ENCODE measurements at places on chromosomes 6 and 20. TPM values are rescaled to one million over a fixed set of nuclear protein-coding genes. Genes with fewer than 3 reads are reported as not detected.
A peak's percentile ranks its signal among the peaks of the same experiment; 100 is the strongest.

The REV3L gene
- 37.5 TPM for polyA plus RNA-seq

The HCRTR2 gene
- not detected for polyA plus RNA-seq

The SMLR1 gene
- polyA plus RNA-seq: 0.10 TPM

The SNAP25 gene
- 3.6 TPM for polyA plus RNA-seq

The SEMG1 gene
- not detected for polyA plus RNA-seq

The PTGIS gene
- 22.2 TPM for polyA plus RNA-seq

DNA sequence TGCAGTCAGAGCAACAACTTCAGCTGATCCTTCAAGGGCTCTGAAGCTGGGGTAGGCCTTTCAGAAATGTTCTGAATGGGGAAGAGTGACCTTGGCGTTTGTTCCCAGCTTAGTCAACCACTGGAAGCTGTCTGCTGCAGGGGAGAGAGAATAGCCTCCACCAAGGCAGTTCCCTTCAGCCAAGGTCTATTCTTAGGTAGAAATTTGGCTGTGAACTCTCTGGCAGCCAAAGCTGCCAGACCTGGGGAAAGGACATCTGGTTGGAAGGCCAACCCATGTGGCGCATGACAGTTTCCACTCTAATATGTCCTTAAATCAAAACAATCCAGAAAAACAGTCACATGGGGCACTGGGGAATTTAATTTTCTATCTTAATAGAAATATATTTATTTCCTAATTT is 60.1 kb downstream of the FBXO5 start:
- no peak for DNase-seq

DNA sequence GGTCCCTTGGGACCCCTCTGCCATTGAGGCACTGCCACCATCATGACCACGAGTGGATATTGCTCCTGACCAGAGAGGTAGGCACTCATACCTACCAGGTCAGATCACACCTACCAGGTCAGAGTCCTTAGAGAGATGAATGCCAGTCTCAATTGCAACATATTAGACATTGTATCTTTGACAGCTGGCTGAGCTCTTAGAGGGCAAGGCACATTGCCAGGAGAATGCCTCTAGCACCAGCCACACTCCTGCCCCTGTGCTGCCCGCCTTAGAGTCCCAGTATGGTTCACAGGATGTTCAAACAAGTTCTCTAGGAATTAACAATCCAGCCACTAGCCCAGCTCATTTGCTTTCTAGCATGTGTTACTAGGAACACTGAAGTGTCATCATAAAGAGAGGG is 65.9 kb downstream of the TMEM244 start:
- no peak for DNase-seq

- DNase-seq: no peak
These were observed 38.2 kb downstream of the NOX3 start for GRCh38 chr6:155417454-155417853.

GRCh38 chr6:82178077-82178758 is 69.3 kb downstream of the IBTK start:
- DNase-seq: peak; percentile 9

DNA sequence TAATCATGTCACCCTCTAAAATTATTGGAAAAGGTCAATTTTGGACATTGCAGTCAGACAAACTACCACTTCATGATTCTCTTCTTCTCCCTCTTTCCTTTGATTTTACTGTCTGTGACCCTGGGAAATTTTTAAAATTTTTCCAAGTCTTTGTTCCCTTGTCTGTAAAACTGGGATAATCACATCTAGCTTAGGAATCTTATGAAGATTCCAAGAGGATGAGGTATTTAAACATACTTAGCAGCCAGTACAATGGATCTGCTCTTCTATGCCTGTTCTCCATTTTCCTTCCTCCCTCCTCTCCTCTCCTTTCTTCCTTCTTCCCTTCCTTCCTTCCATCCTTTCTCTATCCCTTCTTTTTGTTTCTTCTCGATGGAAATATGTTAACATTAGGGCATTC is 651.6 kb upstream of the MARCKS start:
- no peak for DNase-seq

- no peak for DNase-seq
These were observed 36.4 kb downstream of the HFE start for GRCh38 chr6:26123675-26123946.

DNA sequence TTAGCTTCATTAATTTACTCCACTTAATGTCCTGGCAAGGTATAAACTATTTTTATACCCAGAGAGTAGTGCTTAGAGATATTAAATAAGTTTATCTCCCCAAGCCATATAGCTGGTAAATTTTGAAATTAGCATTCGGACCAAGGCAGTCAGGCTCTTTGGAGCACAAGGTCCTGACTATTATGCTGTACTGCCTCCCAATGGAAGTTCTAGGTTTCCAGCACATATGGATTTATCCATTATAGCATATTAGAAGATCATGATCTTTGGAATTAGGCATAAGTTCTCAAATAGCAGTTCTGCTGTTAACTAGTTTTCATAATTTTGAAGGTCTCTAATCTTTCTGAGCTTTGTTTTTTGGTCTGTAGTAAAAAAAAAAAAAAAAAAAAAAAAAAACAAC is 835.3 kb upstream of the EPHA7 start:
- DNase-seq: peak; percentile 4

DNA sequence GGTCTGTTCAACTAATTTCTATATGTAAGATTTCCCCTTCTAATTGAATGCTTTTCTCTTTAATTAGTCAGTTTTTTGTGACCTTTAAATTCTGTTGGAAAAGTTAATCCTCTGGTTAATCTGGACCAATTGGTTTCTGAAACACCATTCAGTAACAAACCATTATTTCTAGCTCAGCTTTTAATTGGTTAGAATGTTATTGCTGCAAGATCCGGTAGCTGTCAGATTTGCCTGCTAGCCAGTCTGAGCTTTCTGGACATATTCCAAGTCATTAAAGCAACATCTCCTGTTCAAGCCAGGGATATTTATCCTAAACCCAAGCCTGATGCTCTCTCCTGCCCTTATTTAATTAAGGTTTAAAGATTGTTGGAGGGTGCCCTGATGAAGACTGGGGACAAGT is 55.1 kb upstream of the FBXL4 start:
- DNase-seq: no peak

GRCh38 chr6:84379142-84379541 is 151.7 kb upstream of the CEP162 start:
- no peak for DNase-seq
